Stimulated activated CD4-positive, alpha-beta T cell treated with anti-CD3 and anti-CD28 coated beads, Interleukin-12 subunit alpha, Interleukin-12 subunit beta, amount 100 ng/mL, for 4 hours (primary cell): ENCODE measurements at places on chromosomes 1 and 21.

DNA sequence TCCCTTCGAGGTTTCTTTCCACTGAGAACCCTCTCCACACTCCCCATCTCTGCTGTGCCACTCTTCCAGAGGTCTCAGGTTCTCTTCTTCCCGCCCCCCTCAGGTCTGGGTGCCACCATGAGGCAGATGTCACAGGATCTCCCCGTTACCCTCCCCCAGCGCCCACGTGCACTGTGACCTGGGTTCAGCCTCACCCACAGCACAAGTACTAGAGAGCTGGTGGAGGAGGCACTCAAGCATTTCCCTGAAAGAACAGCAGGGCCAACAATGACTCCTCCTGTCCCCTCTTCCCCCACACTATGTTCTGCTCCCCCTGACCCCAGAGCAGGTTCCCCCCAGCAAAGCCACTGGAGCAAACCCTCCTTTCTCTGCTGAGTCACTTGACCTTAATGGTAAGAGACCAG lies 14.3 kb downstream of the PLEKHA6 start:
- no peak for DNase-seq

DNA sequence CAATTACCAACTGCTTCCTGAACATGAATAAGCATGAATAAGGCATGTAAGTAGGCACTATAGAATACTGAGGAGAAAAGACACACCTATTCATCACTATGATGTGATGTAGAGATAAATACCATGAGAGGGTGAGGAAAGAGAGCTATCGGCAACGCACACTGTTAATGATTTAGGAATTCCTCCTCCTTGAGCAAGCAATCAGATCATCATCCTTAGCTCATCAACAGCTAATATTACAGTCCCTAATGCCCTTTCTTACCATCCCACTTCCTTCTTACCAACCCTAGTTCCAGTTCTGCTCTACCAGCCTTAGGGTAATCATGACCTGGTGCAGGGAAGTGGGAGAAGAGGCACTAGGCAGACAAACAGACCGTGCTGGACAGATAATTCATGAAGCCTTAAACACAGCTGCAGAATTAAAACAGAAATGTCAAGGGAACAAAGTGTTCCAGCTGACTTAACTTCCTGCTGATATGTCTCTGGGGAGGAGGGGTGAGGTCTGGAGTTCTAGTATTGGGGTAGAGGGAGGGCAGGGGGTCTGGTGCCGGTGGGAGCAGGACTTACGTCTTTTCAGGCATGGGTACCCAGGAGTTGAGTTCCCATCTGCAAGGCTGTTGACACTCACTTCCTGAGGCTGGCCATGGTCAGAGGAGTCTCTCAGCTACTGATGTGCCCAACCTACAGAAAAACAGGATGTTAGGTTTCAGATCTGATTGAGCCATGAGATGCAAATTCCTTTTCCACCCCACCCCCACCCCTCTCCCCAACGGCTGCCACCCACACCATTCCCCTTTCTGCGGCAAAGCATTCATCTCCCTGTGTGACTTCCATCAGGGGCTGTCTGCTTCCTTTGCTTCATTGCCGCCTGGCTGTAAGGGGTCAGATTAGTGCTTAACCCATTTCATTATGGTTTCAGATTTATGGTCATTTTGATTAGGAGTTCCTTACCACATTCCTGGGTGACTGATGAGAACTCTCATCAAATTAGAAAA lies 12.6 kb upstream of the RCSD1 start:
- no peak for DNase-seq

DNA sequence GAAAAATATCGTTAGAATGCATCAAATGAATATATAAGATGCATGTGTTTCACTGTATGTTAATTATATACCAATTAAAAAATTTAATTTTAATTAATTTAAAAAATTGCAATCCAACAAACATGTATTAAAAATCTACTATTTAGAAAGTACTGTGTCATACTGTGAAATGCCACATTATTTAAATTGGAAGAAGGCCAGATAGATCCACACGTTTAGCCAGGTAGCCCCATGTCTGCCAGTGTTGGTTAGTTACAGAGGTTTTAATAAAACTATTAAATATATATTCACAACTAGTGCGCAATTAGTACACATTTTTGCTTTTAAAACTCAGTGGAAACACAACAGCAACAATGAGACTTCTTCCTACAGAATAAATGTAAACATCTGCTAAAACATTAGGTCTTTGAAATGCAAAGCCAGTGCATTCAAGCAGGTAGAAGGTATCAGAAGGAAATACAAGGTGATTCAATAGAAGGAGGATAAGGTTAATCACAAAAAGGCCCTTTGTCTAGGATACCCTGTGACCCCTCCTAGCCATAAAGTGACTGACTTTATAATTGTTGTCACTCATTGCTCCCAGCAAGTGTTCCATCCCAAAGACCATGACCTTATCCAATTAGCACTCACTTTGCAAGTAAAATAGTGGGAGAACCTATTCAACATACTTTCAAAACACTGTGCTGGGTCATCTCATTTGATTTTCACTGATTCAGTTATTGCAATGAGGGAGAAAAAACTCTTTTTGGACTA lies 211.5 kb downstream of the TTLL7 start:
- DNase-seq = no peak

GRCh38 chr1:26289158-26290059 lies 9.5 kb downstream of the SH3BGRL3 start:
- no peak for DNase-seq

DNA sequence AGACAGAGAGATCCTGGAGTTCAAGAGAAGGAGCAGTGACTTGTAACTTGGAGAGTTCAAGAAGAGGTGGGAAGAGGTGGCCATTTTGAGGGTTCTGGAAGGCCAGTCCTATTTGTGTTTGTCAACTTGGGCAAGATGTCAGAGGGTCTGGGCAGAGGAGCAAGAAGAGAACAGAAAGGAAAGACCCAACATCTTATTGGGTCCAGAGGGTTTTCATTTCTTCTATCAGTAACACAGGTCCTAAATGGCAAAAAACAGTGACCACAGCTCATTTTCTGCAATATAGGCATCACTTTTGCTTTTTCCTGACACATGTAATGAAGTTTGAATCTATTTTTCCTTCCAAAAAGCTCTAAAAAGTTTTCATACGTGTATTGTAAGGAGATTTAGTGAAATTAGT lies 38.3 kb upstream of the MAP10 start:
- DNase-seq = no peak

DNA sequence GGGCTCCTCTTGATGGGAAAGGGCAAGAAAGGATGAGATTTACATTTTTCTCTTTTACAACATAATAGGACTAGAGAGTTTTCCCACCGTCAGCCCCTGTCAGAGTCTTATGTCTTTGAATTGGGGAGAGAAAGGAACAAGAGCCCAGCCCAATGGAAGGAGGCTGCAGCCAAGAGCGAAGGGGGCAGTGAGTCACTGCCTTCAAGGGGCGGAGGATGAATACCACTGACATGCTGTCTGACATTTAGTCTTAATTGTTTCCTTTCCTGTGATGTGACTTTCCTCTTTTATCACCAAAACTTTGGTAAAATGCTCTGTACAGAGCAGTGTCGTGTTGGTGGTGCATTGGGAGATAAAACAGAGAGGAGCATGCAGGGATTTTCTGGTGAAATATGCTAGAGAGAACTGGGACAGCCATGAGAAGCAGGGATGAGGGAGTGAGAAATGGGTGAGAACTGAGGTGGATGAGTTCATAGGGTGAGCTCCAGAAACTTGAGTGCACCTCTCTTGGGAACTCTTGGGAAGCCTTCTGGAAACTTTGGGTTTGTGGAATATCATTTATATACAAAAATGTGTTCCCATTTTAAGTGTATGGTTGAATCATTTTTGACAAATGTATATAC lies 179.9 kb upstream of the FGGY start:
- no peak for DNase-seq

DNA sequence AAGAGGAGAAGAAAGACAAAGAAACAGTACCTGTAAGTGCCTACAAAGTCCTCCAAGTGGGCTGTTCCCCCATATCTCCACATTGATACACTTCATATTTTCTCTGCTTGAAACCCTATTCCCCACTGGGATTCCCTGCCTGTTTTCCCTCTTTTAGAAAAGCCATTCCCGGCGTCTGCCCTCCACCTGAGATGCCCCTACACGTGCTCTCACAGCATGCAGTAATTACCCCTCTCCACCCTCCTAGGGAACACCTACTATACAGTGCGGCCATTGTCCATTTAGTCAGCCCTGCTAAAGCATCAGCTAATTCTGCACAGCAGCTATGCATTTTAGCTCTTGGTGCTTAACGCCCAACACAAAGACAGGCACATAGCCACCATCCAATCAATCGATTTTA lies 135.7 kb upstream of the TIAM1 start:
- no peak for DNase-seq

DNA sequence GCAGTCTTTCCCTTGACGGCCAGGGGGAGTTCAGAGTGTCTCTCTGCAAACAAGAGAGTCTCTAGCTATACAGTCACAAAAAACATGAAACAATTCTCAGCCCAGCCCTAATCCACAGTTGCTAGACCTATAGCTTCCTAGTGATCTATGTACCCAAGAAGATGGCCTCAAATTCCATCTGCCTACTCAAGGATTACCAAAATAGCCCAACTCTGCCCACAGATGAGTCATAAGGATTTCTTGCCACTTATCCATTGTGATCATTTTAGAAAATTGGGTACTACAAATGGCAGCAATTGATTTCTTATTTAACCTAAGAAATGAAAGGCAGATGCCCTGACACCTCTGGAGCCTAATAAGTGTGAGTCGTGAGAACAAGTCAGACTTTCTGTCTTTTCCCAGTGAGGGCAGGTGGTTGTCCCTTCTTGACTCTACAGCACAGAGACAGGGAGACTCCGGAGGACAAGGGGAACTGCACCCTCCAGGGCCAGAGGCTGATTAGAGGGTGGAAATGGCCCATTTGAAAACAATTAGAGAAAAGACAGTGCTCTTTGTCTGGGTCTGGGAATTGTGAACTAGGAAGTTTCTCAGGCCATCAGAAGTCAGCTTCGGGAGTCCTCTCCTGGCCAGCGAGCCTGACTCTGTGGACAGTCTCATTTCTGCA lies 65.4 kb downstream of the ABCA4 start:
- no peak for DNase-seq

DNA sequence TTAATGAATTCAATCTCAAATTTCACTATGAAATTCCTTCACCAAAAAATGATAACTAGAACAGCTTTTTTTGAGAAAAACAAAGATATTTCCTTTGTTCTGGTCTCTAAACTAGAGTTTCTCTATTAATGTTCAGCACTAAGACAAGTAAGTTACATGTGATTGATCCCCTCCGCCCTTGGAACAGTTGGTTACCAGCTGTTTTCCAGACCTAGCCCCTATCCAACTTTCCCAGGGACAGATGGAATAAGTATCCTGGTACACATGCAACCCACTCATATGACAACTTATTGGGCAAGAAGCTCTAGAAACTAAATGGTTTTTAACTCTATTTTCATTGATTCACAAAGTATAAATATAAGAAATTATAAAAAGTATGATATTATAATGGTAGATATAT lies 140.4 kb downstream of the COP1 start:
- DNase-seq = no peak

DNA sequence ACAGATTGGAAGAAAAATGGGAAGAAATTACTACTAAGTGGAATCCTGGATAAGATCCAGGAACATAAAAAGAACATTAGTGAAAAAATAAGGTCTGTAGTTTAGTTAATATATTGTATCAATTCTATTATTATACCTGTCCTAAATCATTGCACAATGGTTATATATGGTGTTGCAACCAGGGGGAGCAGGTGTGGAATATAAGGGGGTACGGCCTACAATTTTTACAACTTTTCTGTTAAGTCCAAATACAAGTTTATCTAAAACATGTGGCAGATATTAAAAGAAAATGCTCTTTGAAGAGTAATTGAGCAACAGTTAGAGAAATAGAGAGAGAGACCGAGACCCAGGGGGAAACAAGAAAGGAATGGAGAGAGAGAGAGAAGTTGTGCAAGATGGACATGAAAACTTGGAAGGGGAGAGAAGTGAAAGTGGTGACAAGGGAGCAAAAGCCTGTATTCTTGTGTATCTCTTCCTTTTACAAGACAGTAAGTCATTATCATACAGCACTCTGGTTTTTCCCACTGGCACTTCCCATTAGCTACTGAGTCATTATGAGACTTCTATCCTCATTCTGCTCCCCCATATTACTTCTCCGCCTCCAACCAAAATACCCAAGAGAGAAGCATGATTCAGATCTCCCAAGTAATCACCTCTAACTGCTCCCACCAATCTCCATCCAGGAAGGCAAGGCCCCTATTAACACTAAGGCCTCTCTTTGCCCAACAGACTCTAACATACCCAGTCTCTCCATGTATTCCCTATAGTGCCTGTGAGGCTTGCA lies 22.3 kb upstream of the TRAF3IP3 start:
- DNase-seq = no peak

DNA sequence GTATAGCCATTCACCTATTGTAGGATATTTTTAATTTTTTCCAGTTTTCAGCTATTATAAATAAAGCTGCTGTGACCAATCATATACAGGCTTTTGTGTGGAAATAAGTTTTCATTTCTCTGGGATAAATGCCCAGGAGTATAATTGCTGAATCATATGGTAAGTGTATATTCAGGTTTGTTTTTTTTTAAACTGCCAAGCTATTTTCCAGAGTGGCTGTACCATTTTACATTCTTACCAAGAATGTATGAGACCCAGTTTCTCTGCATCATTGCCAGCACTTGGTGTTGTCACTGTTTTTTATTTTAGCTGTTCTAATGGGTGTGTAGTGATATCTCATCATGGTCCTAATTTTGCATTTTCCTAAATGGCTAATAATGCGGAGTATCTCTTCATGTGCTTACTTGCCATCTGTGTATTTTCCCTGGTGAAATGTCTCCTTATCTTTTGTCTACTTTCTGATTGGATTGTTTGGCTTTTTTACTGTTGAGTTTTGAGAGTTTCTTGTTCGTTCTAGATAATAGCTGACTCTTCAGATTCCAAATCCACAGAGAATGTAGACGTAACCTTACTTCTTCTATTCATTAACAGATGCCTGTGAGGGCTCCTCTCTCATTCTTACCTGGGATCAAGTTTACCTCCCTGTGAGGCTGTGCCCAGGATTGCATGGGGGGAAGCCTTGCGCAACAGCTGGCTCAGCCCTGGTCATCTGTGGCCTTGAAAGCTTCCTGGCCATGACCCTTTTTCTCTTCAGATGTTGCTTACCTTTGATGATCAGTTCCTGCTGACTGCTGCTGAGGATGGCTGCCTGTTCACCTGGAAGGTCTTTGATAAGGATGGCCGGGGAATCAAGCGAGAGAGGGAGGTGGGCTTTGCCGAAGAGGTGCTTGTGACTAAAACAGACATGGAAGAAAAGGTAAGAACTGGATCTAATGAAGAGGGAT lies 42.6 kb downstream of the CFAP57 start:
- no peak for DNase-seq

- no peak for DNase-seq
Measured at GRCh38 chr1:154666051-154666790, 58.2 kb upstream of the ADAR start.

- no peak for DNase-seq
Measured at GRCh38 chr1:67791686-67792085, 41.6 kb downstream of the GNG12 start.
